CD4-positive, CD25-positive, alpha-beta regulatory T cell (primary cell): ENCODE measurements at places on chromosomes 3 and 15.

DNA sequence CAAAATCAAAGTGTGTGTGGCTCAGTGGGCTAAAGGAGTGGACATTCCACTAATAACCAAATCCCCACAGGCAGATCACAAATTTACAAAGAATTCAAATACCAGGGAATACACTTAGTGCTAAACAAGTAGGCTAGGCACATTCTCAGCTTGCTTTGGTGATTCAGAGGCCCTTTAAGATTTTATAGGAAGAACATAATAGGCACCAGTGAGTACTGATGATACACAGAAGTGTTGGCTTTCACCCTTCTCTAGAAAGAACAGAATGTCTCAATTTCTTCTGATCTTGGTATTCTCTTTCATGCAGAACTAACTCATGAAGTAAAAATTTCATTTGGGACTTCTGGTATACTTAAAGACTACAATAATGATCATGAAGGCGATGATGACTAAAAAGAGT lies 55.0 kb downstream of the POLR2M start:
- DNase-seq, result no peak

DNA sequence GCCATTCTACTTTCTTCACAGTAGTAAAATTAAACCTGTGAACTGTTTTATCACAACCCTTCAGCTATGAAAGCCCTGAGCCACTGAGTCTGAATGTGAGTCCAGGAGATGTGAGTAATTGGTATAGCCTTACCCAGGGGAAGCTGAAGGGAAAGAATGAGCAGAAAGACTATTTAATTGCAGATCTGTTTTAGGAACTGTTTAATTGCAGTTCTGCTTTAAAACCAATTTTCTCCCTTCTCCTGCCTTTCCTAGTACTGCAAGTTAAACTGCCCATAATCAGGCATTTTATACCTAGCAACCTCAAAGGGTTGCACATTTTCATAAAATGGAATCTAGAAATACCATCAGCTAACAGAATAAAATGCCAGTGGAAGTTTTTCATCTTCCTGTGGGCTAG lies 476.7 kb downstream of the OCA2 start:
- DNase-seq, result no peak

- DNase-seq, result no peak
These were observed 7.7 kb downstream of the GTF2A2 start for GRCh38 chr15:59649603-59650002.

DNA sequence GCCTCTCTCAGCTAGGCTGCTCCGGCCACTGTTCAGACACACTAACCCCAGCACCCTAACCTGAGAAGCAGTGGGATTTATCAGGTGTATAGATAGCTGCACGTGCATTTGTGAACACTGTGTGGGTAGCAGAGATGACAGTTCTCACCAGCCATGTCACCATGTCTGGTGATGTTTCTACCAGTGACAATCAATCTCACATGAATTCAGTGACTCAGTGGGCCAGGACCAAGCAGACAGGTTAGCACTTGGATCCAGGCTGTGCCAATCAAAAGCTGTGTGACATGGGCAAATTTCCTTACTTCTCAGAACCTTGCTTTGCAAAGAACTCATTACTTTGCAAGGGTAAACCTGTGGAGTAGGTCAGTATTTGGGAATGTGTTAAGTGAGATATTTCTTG lies 65.3 kb upstream of the GATM start:
- no peak for DNase-seq

GRCh38 chr15:58483376-58483775 lies 51.6 kb downstream of the LIPC start:
- DNase-seq, result no peak

DNA sequence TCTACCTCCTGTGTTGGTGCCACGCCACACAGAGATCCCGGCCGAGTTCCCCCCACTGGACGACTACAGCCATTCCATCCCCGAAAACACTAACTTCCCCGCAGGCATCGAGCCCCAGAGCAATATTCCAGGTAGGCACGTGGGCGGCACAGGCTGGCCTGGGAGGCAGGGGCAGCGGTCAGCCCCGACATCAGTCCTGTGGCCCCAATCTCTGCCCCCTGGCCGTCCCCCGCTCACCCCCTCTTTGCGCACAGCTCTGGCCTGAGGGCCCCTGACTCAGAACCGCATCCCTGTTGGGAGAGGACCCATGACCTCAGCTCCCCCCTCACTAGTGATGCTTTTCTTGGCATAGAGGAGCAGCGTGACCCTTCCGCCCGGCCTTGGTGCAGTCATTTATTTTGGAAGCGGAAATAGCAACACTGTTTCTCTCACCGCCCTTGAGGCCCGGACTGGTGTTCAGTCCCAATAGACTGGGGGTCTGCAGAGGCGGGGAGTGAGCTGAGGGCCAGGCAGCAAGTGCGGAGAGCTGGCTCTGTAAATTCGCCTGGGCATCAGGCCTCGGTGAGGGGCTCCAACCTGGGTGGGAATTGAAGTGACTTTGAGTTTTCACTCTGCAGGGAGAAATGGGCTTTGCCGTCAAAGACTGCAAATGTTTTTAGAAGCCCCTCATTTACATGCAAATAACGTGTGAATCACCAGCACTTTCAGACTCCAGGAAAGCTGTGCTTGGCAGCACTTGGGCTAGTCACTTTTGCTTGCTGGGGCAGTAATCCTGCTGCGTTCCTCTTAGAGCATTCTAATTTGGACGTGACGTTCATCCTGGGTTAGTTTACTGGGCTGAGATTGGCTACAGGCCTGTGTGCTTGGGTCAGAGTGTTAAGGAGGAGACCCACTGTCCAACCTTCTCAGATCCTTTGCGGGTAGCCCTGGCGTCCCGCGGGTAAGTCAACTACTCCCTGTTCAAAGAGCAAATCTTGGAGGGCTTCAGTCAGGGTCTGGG lies 88.9 kb downstream of the AAGAB start:
- no peak for DNase-seq

GRCh38 chr15:52338058-52338457 lies 42.5 kb upstream of the MYO5C start:
- no peak for DNase-seq

- DNase-seq, result no peak
These were observed 265.9 kb upstream of the TGFBR2 start for GRCh38 chr3:30340500-30340899.

DNA sequence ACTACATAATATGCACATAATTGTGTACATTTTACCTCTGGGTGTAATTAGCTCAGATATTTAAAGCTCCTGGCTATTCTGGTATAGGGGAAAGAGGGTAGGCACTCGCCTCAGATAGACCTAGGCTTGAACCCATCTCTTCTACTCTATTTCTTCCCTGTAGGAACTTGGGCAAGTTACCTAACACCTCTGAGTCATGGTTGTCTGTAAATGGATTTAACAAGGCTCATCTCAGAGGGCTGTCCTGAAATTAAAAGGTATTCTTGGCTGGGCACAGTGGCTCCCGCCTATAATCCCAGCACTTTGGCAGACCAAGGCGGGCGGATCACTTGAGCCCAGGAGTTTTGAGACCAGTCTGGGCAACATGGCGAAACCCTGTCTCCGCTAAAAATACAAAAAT lies 30.7 kb downstream of the NANOGP8 start:
- DNase-seq, result no peak

DNA sequence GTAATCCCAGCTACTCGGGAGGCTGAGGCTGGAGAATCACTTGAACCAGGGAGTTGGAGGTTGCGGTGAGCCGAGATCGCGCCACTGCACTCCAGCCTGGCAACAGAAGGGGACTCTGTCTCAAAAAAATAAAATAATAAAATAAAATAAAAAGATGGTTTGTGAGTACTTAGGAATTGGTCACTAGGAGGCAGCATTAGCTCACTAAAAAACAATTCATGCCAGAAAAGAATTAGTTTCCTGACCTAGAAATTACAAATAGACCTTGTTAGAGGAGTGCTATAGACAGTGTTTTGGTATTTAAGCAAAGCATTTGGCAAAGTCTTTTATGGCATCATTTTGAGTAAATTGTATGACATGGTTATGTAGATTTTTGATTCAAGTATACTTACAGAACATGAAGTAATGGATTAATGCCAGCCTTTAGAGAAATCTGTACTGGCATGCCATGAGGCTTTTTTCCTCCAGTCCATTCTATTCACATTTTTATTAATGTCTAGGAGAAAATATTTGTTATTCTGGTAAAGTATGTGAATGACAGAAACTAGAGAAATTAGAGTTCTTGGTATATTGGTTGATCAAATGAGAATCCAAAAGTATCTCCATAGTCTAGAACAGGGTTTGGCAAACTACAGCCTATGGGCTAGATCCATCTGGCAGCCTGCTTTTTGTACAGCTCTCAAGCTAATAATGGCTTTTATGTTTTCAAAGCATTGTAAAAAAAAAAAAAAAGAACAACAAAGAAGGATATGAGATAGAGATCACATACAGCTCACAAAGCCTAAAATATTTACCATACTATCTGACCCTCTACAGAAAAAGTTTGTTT lies 81.6 kb downstream of the LRRC49 start:
- no peak for DNase-seq

- DNase-seq, result no peak
These were observed 30.6 kb downstream of the ASB14 start for GRCh38 chr3:57261929-57262328.

GRCh38 chr3:42085641-42086376 lies 5.3 kb upstream of the TRAK1 start:
- no peak for DNase-seq

DNA sequence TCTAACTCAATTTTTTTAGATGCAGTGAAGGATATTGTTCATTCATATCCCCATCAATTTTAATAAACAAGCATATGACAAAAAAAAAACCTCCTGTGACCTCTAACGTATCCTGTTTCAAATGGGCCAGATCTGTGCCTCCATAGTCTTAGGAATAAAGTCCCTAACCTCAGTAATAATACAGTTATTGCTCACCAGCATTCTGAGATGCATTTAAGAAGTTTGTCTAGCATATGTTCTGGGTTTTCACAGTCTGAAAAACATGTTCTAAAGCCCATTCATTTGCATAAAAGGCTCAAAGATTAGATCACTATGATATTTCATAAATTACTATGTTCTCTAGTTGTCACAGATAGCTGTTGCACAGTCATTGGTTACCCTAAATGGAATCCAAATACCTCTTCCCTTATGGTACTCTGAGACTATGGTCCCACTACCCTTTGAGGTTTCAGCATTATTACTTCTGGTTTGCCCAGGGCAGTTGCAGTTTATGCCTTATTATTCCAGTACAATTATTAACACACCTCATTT lies 190.1 kb downstream of the ZIC4 start:
- no peak for DNase-seq

DNA sequence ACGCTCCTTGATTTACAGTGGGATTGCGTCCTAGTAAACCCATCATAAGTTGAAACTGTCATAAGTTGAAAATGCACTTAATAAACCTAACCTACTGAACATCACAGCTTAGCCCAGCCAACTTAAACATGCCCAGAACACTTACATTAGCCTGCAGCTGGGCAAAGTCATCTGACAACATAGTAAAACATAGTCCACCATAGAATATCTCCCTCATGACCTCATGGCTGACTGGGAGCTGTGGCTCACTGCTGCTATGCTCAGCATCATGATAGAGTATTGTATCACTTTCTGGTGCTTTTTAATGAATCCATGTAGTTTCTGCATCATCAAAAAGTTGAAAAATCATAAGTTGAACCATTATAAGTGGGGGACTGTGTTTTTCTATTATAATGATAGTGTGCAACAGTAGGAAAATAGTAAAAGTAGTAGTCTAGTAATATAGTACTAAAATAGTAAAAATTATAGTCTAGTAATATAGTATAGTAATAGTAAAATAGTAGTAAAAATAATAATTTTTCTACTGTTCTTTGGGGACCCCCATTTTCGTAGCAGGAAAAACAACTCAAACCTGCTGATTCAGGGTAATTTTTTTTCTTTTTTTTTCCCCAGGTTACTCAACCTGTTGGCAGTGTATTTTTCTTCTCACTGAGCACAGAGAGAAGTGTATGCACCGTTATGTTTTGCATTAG lies 233.5 kb downstream of the MYRIP start:
- DNase-seq, result no peak

- no peak for DNase-seq
These were observed 20.7 kb upstream of the ERC2 start for GRCh38 chr3:56488812-56489600.

DNA sequence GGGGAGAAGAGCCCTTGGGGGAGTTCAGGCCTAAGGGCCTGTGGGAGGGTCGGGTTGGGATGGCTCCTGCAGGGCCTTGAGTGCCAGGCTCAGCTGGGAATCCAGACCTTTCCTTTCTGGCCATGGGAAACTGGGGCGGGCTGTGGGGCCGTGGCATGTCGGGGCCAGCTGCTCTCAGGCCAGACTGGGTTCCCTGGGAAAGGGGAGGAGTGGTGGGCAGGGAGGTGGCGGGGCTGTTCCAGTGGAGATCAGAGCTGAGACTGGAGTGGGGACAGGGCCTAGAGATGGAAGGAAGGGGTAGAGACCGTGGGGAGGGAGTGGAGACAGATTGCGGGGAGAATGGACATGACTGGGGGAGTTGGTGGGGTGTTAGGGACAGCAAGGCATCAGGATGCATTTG lies 20.3 kb downstream of the FBLN2 start:
- no peak for DNase-seq

GRCh38 chr3:110577854-110578253 lies 493.8 kb upstream of the NECTIN3 start:
- no peak for DNase-seq

DNA sequence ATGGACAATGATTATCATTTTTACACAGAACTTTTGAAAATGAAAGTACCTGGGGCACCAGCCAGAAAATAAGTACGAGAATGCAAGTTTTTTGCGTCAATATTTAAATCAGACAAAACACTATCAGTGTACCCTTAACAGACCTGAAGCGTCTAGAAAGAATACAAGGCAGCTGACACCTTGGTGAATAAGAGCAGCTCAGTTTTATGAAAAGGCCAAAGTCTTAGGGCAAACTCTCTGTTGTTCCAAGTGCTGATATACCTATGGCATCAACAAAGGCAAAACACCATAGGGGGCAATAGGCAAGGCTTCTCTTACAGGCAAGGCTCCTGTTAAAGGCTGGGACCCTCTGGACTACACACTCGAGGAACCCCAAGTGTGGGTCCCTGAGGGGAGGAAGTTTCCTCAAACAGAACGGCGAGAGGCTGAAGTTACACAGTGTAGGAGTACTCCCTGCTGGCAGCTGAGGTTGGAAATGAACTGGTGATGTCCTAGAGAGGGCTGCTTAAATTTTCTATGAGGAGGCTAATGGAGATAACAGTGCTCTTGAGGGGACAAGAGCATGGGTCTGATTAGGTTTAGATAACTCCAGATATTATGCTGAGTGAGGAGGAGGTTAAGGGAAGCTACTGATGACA lies 291.0 kb downstream of the TIGIT start:
- no peak for DNase-seq

GRCh38 chr15:77048135-77048876 lies 22.6 kb downstream of the TSPAN3 start:
- DNase-seq, result no peak

DNA sequence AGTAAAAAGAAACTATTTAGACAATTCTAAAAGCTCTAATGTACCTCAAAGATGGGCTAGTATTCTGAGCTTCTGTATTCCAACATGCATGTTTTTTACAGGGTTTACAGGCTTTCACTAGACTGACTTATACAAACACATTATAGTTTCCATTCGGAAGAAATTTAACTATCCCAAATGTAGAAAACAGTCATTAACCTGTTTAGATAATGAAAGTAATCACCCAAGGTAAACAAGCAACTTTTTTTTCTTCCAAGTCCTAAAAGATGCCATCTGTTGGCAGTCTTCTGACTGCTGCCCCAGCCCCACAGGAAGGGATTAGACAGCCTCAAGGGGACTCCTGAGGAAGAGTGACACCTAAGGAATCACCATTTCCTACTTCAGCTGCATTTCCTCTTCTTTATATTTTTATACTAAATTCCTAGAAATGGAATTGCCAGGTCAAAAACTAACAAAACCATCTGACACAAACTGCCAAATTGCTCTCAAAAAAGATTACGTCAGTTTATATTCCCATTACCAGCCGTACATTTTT lies 25.5 kb downstream of the SIN3A start:
- no peak for DNase-seq

GRCh38 chr3:161348796-161349400 lies 22.4 kb downstream of the SPTSSB start:
- no peak for DNase-seq
